ENCODE measurements at places on chromosomes 12 and 14. TPM values are rescaled to one million over a fixed set of nuclear protein-coding genes. Genes with fewer than 3 reads are reported as not detected.

The HHIPL1 gene
- 0.29 TPM for polyA plus RNA-seq

The SH2B3 gene
- polyA plus RNA-seq: 2.5 TPM

The ARHGEF25 gene
- 8.0 TPM for polyA plus RNA-seq

The EPS8 gene
- 28.2 TPM for polyA plus RNA-seq

The HCAR2 gene
- polyA plus RNA-seq: 0.07 TPM

The KITLG gene
- 8.7 TPM for polyA plus RNA-seq

The ACSM4 gene
- polyA plus RNA-seq: not detected

The NELL2 gene
- 0.07 TPM for polyA plus RNA-seq

The RILPL1 gene
- 8.0 TPM for polyA plus RNA-seq

The PRORP gene
- 29.3 TPM for polyA plus RNA-seq

The SLC39A2 gene
- polyA plus RNA-seq: 0.07 TPM

The MYH7 gene
- not detected for polyA plus RNA-seq

The PSMB11 gene
- polyA plus RNA-seq: not detected

The STON2 gene
- polyA plus RNA-seq: 0.59 TPM

The SLC8A3 gene
- not detected for polyA plus RNA-seq

The ATF1 gene
- 35.9 TPM for polyA plus RNA-seq

The SLC25A29 gene
- polyA plus RNA-seq: 15.4 TPM

The BICDL1 gene
- polyA plus RNA-seq: 3.5 TPM

The KCNJ8 gene
- 0.79 TPM for polyA plus RNA-seq

The MIPOL1 gene
- polyA plus RNA-seq: 5.2 TPM

The TULP3 gene
- 17.9 TPM for polyA plus RNA-seq

The ASPG gene
- 0.13 TPM for polyA plus RNA-seq

The BEGAIN gene
- 3.7 TPM for polyA plus RNA-seq

The RIMBP2 gene
- not detected for polyA plus RNA-seq

The AQP6 gene
- polyA plus RNA-seq: not detected
